MM.1S (cell line): ENCODE measurements at places on chromosomes 7 and 10.

DNA sequence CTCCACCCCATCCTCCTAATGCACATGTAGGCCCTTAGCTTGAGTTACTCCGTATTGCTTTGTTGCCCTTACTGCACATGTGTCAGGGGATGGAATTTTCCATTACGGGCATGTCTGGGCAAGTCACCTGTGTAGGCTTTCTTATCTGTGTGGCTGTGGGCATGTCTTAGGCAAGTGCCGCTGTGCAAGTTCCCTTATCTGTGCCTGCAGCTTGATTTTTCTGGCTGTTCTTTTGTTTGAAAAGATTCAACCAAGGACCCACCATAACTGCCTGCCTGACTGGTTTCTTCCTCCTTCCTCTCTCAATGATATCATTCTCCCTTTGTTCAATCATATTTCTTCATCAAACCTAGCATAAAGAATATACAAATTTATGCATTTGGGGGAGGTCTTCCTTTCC is 88.5 kb downstream of the AKR1D1 start:
- no peak for DNase-seq

DNA sequence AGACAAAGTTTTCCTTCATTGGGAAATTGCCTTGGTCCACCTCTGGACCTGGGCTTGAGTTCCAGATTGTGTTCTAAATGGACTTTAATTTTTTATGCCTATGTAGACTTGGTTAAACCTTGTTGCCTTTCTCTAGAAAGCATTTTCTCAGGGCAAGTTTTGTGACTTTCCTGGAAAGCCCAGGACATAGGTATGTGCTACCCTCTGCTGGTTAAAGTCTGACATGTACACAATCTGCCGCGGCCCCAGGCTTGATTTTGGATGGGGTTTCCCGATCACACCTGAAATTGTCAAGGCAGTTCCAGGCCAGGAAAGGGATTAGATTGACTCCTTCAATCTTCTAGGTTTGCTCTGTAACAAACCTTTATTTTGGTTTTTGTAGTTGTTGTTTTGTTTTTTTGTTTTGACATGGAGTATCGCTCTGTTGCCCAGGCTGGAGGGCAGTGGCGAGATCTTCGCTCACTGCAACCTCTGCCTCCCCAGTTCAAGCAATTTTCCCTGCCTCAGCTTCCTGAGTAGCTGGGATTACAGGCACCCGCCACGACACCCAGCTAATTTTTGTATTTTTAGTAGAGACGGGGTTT is 14.1 kb upstream of the AKR1B10 start:
- DNase-seq: peak; percentile 65

DNA sequence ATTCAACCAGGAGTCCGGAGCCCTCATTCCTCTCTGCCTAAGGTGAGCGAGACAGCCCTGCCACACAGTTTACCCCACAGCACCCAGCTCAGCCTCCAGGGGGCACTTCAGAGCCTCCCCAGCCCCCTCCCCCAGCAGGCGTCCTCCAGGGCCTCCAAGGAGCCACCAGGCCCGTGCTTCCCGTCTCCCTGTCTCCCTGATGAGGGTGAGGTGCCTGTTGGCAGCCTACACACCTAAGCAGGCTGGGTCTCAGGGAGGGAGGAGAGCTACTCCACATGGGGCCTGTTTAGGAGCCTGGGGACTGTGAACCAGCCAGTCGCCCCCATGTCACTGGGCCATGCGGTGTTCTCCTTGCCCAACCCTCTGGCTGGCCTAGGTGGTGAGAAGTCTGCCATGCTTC is 28.9 kb upstream of the TRIM8 start:
- no peak for DNase-seq

DNA sequence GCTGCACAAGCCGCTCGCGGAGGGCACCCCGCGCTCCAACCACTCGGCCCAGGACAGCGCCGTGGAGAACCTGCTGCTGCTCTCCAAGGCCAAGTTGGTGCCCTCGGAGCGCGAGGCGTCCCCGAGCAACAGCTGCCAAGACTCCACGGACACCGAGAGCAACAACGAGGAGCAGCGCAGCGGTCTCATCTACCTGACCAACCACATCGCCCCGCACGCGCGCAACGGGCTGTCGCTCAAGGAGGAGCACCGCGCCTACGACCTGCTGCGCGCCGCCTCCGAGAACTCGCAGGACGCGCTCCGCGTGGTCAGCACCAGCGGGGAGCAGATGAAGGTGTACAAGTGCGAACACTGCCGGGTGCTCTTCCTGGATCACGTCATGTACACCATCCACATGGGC is 50.0 kb downstream of the FIGNL1 start:
- DNase-seq: no peak

DNA sequence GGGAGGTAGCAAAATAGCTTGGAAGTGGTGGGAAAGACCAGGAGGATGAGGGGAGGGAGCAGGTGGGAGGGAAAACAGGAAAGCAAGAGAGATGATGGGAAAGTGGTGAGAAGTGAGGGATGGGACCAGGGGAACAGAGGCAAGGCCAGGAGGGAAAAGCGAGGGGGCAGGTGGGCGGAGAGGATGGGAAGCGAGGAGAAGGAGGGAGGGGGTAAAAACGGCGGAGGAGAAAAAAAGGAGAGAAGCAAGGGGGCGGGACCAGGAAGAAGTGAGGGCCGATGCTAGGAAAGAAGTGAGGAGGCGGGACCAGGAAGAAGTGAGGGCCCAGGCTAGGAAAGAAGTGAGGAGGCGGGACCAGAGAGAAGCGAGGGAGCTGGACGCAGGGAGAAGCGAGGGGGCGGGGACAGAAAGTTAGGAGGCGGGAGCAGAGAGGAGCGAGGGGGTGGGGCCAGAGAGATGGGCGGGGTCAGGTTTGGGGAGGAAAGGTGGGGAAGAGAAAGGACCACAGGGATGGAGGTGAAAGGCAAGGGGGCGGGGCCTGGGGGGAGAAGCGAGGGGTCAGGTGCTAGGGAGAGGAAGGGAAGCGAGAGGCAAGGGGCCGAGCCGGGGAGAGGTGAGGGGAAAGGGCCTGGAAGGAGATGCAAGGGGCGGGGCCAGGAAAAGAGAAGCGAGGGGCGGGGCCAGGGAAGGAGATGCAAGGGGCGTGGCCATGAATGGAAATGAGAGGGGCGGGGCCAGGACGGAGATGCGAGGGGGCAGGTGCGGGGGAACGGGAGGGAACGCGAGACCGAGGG is 984 bp downstream of the SMURF1 start:
- DNase-seq: peak; percentile 85

DNA sequence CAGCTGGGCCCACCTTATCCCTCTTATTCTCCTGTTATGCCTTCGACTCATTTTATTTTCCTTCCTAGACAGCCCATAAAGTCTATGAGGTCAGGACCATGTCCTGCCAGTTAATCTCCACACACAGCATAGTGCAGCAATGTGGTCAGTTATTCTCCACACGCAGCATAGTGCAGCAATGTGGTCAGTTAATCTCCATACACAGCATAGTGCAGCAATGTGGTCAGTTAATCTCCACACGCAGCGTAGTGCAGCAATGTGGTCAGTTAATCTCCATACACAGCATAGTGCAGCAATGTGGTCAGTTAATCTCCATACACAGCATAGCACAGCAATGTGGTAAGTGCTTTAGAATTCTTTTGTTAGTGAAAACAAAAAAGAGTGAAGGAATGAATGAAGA is 77.8 kb downstream of the TEX36 start:
- no peak for DNase-seq

DNA sequence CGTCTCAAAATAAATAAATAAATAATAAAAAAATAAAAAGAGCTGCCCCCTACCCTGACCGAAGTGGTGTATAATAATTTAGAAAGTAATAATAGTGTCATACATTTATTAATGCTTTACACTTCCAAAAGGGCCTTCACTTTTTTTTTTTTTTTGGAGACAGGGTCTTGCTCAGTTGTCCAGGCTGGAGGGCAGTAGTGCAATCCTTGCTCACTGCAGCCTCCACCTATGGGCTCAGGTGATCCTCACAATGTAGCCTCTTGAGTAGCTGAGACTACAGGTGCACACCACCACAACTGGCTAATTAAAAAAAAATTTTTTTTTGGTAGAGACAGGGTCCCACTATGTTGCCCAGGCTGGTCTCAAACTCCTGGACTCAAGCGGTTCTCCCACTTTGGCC is 1.4 kb downstream of the FAM149B1 start:
- DNase-seq: no peak

DNA sequence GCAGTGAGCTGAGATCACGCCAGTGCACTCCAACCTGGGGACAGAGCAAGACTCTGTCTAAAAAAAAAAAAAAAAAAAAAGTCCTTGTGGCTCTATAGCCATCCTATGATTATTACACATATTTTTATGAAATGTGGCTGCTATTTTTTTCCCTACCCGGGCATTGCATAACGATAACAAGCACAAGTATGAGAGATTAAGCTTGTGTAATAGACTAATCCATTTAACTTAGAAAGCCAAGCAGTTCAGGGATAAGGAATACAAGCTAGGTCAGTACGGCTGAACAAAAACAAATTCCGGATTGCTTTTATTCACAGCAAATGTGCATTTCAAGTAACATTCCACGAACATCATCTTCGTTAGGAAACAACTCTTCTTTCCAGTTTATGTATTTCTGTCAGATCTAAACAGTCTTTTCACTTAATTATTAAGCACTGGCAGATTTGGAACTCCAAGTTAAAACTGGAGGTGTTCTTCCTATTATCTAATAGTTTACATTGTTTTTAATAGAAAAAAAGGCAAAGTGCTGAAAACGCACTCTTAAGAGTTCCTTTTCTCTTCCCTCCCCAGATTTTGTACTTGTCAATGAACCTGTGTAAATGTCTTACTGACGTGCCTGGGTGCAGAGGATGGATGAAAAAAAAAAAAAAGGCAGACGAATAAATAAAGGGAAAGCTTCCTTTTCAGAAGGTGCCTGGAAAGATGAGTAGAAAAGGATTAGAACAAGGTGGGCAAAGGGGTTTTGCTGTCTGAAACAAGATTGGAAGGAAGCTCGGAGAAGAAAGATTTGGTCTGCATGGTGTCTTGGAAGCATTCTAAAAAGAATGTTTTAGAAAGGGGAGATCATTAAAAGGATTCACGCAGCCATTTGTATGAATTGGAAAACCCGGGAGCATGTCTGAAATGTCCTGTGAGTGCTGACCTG is 81.1 kb downstream of the PRTFDC1 start:
- no peak for DNase-seq

DNA sequence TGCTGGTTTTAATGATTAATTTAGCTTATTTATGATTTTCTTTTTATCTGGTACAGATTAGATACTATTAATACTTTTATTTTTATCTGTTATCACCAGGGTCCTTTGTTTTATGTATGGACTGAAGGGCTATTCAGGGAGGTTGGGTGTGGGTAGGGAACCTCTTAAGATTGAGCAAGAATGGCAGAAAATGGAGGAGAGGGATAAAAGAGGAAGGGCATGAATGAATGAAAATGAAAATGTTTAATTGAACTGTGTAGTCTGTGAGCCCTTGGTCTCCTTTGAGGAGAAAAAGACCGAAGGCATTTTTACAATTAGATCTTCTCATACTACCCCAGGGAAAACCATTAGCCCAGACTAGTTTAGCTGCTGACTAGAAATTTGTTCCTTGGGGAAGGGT is 93.1 kb downstream of the CDK14 start:
- no peak for DNase-seq

DNA sequence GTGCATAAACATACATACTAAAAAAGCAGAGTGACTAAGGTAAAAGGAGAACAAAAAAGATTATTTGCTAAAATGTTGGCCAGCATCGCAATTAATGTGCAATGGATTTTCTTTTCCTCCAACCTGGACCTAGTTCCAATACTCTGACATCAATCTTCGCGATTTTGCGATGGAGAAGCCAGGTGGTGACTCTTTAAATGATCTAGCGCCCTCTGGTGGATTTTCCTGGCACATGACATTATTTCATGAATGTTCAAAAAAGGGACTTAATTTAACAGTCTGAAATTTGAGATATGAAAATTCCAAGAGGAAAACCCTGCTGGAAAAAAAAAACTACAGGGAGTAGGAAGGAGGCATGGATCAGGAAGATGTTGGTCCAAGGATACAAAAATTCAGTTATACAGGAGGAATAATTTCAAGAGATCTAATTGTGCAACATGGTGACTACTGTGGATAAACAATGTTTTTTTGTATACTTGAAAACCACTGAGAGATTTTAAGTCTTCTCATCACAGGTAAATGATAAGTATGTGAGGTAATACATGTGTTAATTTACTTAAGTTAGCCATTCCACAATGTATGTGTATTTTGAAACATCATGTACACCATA is 4.3 kb upstream of the KCNMA1 start:
- peak; percentile 79 for DNase-seq

DNA sequence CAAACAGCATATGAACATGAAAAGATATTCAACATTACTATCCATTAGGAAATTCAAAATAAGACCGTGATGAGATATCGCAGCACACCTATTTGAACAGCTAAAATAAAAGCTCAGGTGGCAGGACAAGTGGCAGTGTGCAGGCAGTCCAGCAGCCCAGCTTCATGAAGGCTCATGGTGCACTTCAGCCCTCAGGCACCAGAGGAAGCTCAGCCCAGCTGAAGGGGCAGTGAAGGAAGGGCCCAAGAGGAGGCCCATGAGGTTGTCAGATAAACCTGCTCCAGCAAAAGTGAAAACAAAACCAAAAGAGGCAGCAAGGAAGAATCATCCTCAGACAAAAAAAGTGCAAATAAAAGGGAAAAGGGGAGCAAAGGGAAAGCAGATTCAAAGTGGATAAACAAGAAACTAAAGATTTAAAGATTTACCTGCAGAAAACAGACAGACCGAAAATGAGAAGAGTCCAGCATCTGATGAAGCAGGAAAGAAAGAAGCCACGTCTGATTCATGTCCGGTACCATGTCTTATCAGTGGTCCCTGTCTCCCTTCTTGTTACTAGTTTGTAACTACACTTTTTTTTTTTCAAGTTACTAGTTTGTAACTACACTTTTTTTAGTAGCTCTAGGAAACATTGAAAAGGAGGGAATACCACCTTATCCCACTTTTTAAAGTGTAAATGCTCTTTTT is 15.0 kb upstream of the FAM24B start:
- DNase-seq: peak; percentile 20

GRCh38 chr7:157634401-157635147 is 297.8 kb downstream of the DNAJB6 start:
- no peak for DNase-seq

DNA sequence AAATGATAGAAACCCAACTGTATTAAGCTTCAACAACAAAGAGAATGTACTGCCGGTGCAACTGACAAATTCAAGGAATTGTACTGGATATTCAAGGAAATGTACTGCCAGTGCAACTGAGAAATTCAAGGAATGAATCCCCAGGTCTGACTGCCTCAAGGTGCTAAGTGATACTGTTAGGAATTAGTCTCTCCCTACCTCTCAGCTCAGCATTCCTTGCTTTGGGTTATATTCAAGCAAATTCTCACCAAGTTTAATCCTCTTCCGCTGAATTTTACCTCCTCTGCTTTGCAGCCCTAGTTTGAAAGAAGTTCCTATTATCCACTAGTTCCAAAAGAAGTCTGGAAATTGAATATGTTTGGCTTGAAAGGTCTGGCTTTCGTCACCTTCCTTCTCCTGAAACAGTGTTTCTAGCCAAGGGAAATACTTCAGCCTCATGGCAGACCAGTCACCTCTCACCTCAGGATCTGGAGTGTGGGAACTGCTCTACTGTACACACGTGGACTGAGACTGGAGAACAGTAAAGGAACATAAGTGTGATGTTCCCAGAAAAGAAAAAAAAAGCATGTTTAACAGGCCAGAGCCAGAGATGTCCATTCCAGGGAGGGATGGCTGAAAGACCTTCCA is 60.4 kb downstream of the SORCS1 start:
- DNase-seq: no peak

GRCh38 chr10:132236161-132236560 is 49.4 kb downstream of the DPYSL4 start:
- no peak for DNase-seq

GRCh38 chr7:94183289-94183749 is 179.2 kb upstream of the BET1 start:
- peak; percentile 42 for DNase-seq
